ENCODE measurements at places on chromosomes 3 and 15.

DNA sequence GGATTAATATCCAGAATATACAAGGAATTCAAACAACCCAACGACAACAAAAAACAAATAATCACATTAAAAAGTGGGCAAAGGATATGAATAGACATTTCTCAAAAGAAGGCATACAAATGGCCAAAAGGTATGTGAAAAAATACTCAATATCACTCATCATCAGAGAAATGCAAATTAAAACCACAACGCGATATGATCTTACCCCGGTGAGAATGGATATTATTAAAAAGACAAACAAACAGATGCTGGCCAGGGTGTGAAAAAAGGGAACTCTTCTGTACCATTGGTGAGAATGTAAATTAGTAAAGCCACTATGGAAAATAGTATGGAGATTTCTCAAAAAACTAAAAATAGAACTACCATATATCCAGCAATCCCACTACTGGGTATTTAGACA is 43.5 kb upstream of the MEF2A start:
- DNase-seq, result no peak

DNA sequence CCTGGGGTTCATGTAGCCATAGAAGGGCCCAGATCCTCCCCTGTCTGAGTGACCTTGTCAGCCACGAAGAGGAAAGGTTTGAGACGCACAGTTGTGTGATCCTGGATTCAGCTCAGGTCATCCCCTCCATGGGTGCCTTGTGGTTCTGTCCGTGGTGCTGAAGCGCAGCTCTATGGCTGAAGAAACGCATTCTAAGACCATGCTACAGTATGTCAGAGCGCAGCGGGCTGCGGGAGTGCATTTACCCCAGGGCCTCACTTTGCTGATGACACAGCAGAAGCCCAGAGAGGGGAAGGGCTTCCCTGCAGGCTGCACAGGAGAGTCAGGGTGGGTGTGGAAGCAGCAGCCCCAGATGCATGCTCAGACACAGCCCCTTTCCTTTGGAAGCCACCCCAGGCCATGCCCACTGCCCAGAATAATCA is 68.8 kb upstream of the IQSEC1 start:
- DNase-seq, result no peak

GRCh38 chr3:43872901-43873300 is 182.2 kb downstream of the ABHD5 start:
- DNase-seq, result no peak

DNA sequence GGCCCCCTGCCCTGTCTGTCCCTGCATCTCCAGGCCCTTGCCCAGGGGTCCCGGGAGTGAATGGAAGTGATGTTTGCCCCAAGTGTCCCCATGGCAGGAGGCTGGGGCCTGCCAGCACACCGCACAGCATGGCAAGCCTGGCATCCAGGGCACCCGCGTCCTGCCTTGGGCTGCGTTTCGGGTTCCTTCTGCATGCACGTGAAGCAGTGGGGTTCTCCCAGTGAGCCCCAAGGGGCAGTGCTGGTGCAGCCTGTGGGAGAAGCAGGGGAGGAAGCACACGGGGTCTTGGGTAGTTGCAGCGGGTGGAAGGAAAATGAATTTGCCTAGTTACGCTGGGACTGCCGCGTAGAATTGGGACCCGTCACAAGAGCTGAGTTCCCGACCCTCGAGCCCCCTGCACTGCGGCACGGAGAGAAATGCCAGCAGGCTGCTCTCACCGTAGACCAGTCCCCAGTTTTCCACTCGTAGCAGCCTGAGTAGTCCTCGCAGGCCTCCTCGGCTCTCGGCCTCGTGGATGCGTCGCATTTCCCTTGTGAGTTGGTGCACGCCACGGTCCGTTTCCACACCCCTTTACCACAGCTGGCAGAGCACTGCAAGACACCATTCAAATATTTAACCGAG is 259.5 kb upstream of the LYSMD4 start:
- no peak for DNase-seq

DNA sequence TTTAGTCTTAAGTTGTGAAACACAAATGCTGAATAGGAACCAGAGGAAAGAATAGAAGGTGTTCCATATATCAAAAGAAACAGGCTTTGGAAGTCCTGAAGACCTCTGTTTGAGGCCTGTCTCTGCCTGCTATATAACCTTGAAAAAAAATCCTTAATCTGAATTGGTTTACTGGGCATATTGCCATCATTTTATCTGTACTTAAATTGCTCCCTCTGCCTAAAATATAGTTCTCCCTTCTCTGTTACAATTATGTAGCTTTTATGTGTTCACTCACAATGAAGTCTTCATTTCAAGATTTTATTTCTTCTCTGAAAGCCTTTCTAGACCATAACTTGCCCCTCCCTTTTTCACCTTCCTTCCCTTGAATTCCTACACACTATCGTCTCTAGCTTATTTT is 21.2 kb downstream of the ARL13B start:
- no peak for DNase-seq

DNA sequence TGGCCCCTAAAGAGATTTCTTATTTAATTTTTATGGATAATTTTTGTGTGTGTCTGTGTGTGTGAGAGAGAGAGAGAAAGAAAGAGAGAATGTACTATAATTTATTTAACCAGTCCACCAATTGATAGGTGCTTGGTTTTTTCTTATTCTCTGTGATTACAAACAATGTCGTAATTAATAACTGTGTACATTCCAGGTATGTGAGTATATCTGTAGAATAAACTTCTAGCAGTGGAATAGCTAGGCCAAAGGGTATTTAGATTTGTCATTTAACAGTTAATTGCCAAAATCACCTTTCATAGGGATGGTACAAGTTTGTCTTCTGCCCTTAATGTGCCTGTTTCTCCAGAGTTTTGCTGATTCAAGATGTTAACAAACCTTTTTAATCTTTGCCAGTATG is 35.3 kb downstream of the FOXL2 start:
- DNase-seq, result no peak

GRCh38 chr3:171824116-171824515 is 13.8 kb upstream of the PLD1 start:
- no peak for DNase-seq

GRCh38 chr15:57500979-57501576 is 90.6 kb upstream of the MYZAP start:
- DNase-seq, result no peak

DNA sequence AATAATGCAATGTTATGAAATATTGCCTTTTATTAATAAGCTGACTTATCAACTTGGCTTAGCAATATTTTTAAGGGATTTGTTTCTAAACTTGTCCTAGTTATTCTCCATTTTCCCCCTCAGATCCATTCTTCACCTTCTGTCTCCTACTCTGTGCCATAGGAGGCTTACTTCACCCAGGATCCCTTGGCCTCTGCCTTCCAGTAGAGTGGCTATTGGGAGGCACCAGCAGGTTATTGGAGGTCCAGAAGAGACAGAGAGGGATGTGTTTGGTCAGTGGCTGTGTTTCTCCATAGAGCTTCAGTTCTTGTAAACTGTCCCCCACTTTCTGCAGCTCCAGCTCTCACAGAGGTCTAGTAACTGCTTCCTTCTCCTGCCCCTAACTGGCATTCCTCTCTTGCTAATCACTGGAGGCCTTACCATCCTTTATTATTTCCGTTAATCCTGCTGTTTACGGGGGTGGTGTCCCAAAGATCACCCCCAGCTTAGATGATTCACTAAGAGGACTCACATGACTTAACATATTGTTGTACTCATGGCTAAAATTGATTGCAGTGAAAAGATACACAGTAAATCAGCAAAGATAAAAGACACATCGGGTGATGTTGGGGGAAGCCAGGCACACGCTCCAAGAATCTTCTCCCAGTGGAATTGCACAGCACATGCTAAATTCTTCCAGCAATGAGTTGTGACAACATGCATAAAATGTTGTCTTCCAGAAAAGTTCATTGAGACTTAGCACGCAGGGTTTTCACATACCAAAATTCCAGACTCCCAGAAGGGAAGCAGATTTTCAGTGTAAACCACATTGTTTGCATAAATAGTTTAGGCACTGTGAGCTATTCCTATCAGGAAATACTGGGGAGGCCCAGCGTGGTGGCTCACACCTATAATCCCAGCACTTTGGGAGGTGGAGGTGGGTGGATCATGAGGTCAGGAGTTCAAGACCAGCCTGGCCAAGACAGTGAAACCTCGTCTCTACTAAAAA is 67.5 kb downstream of the RPL22L1 start:
- no peak for DNase-seq
